Activated B cell treated with CpG ODN at 0.5 μM for 24 hours (primary cell): ENCODE measurements at places on chromosomes 4 and X. TPM values are rescaled to one million over a fixed set of nuclear protein-coding genes. Genes with fewer than 3 reads are reported as not detected.

CFAP97 gene
- total RNA-seq: 42.6 and 44.1 TPM in 2 replicates

- DNase-seq: no peak
Observed at GRCh38 chr4:148893095-148893494, 450.9 kb upstream of the NR3C2 start.

MAGIX gene
- 1.2 and 1.5 TPM in 2 replicates for total RNA-seq

DNA sequence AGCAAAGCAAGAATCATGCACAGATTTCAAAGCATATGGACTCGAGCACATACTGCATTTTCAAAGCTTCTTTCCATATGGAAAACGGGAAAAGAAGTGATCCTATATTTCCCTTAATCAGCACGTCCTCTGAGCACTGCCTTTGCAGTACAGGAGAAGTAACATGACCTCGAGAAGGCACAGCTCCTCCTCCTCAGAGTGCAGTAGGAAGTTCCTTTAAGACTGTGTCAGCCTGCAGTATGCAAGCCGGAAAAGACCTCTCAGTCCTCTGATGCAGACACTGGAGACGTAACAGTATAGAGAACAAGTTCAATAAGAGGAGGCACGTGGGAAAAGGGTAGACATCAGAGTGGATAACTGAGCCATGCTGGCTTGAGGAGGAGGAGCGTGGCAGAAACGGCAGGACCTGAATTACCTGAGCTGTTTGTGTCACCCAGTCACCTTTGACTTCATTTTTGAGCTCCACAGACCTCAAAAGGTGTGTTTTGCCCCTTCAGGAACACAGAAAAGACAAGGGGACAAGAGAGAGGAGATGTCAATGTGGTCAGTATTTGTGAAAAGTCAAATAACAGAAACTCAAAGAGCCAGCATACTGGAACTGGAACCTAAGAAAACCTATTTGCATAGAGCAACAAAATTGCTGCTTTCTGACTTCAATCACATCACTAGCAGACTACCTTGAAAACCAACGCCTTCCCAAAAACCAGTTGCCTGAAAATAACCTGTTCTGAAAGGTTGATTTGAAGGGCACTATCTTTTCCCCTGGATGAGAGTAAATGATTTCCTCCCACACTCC is 20.8 kb downstream of the IRF2 start:
- no peak for DNase-seq

DNA sequence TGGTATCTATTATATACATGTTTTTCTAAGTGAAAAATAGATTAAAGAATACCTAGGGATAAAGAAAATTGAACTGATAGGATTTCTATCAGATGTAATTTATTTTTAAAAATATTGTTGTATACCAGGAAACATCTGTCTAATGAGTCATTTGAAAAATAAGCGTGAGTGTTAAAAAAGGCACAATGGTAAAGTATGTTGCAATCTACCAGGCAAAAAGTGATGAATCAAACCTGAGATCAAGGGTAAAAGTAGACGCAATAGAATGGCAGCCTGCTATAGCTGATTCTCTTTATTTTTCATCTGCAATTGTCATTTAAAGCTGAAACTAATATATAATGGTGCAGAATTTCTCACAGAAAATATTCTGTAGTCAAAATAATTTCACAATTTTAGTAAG is 1119.6 kb downstream of the PCDH18 start:
- no peak for DNase-seq

AKAP4 gene
- total RNA-seq: not detected in 2 replicates
